ENCODE measurements at places on chromosomes 7 and 10.

- no peak for DNase-seq
Observed at GRCh38 chr7:124840435-124840834, 74.8 kb upstream of the GPR37 start.

DNA sequence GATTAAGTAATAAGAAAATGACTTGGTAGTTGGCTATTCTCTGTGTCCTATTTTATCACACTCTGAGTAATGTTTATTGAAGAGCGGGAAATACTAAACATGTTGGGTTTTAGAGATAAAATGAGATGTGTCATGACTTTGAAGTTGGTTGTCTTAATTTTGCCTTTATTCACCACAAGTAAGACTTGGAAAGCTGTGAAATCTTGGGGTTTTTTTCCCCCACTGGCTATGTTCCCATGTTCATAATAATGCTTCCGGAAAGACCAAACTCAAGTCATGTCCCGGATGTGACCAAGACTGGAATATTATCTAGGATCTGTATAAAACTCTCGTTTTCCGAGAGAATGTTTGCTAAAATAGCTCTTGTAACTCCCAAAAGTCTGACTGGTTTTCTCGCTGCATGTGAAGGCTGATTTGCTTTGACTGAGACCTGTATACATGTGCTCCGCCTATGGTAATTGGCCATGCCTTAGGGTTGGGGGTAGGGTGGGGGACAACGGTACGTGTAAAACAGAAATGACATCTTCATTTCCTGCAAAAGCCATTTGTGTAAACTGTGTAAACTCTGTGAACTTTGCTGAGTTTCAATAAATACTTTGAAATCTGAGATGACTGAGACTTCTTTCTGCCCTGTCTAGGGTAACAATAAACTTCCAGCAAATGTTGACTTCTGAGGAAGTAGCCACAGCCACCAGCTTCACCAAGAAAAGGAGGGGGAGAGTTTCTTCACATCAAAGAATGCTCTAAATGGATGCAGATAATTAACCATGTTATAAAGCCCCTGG, 169.6 kb downstream of the ZNF365 start:
- no peak for DNase-seq

- no peak for DNase-seq
Observed at GRCh38 chr7:157001920-157002818, 8.3 kb downstream of the MNX1 start.

DNA sequence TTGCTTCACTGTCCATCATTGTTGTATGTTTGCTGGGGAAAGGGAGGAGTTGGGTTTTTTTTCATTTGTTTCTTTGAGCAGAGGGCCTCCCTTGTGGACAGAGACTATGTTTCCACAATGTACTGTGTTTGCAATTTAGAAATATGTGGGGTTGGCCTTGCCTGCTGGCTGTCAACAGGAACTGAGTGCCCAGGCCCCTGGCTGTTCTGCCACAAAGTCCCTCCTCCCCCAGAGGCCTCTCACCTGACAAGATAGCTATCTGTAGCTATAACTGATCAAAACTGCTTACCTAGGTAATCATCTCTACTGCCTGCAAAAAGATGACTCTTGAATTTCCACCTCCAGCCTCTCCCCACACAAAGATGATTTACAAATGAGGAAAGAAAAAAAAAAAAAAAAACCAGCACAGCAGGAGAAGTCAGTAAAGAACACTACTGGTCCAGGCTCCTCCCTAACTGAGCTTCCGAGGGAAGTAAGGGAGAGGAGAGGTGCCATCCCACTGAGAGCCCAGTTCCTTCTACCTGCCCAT, 121.8 kb downstream of the SGMS1 start:
- no peak for DNase-seq

GRCh38 chr10:34667177-34667576, 147.9 kb downstream of the PARD3 start:
- DNase-seq = no peak

DNA sequence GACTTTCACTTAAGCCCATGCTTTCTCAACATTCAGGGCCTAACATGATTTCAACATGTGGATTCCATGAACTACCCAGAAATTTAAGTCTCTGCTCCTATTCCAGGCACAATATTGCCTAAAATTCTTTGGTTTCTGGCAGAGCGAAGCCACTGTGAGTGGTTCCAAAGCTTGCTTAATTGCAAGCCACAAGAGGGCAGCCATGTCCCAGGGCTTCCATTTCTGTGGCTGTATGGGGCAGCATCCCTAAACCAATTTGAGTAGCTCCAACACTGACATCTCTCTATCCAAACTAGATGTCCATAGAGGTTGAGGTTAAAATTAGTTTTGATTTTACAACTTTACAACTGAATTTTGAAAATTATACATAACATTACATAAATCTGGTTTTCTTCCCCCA, 56.3 kb upstream of the MDFIC start:
- DNase-seq = peak; percentile 41

DNA sequence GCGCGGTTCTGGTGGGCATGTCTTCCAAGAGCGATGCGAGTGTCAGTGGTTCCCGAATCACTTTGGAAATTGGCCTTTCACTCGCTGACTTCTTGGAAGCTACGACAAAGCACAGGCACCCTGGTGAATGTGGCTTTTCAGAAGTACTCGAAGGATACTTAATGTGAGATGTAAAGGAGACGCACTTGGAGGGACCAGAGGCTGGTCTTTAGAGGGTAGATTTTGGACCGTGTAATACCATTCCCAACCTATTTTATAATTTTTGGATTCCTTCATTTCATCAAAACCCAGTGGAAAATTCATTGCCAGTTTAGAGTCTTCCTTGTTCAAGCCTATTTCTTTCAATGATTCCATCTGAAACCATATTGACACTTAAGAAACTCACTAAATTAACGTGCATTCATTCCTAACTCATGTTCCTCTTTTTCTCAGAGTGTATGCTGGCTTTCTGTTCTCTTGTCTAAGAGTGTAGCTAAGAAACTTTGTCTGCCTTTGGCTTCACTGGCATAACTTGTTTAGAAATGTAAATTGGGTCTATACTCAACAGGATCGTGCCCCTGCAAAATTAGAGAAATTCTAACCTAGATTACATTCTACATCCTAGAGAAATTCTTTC, 645 bp upstream of the COPG2 start:
- DNase-seq = no peak

GRCh38 chr7:44286182-44286617, 39.2 kb downstream of the CAMK2B start:
- DNase-seq = no peak

DNA sequence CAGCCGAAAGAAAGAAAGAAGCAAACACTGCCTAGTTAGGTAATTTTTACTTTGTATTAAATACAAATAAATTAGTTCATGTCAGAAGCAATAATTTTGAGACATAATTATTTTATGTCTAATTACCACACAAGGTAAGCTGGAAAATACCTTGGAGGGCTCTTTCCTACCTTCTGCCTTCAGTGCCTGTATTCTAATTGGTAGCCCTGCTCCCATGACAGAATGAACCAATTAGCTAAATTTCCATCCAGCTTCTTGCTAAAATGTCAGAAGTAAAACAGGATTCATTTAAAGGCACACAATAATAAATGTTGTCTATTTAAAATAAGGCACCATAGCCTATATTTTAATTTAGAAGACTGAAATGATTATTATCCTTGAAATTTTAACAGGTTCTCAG, 135.4 kb upstream of the POT1 start:
- no peak for DNase-seq

DNA sequence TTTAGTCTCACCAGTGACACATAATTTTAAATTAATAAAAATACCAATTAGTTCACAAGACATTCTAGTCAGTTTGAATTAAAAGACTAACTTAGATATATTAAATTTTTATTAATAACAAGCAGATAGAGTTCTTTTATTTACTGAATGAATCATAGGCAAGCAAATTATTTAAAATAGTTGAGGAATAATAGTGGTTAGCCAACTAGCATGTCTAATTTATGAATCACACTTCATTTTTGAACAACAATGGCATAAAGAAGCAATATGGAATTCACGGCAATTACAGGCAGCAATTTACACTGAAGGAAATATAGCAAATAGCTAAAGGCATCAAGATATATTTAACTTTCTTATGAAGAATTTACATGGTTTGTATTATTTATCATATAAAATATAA, 187.0 kb upstream of the SLC26A5 start:
- no peak for DNase-seq

GRCh38 chr10:119860866-119861607, 11.6 kb downstream of the MCMBP start:
- DNase-seq = no peak

- peak; percentile 25 for DNase-seq
Observed at GRCh38 chr7:131556053-131556908, at the start of gene PODXL. PODXL (minus strand) TSS chr7:131556628; CDS start chr7:131556359, 269 bp downstream.

GRCh38 chr10:31118556-31118955, 86.9 kb upstream of the ZNF438 start:
- DNase-seq = no peak

GRCh38 chr10:33306126-33306525, 28.3 kb downstream of the NRP1 start:
- DNase-seq = no peak
